CD8-positive, alpha-beta memory T cell (primary cell): ENCODE measurements at places on chromosomes 6 and 20. TPM values are rescaled to one million over a fixed set of nuclear protein-coding genes. Genes with fewer than 3 reads are reported as not detected.

Gene MAN1A1
- 36.9 TPM for total RNA-seq

Gene QKI
- 56.5 TPM for total RNA-seq

Gene TDP2
- total RNA-seq: 49.8 TPM

Gene VSTM2L
- not detected for total RNA-seq

GRCh38 chr6:40152701-40153436 is 218.6 kb upstream of the MOCS1 start:
- DNase-seq: no peak

- no peak for DNase-seq
Observed at GRCh38 chr6:43911354-43912115, 141.5 kb downstream of the VEGFA start.

DNA sequence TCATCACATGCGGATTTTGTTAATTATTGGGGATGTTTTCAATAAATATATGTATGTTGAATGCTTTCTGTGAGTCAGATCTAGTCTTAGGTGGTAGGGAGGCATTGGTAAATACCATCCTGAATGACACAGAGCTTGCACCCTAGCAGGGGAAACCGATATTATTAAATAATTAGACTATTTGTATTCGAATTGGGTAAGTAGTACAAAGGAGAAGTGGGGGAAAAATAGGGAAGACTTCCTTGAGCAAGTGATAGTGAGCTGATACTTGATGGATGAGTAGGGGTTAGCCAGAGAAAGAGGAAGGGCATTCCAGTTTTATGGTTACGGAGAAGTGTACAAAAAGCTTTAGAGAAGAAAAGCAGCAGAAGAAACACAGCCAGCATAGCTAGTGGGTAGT is 1.5 kb downstream of the RIOK1 start:
- DNase-seq: no peak

- DNase-seq: no peak
Observed at GRCh38 chr6:45597424-45597823, 219.7 kb upstream of the SUPT3H start.

- no peak for DNase-seq
Observed at GRCh38 chr6:133394630-133395029, 153.5 kb downstream of the EYA4 start.

DNA sequence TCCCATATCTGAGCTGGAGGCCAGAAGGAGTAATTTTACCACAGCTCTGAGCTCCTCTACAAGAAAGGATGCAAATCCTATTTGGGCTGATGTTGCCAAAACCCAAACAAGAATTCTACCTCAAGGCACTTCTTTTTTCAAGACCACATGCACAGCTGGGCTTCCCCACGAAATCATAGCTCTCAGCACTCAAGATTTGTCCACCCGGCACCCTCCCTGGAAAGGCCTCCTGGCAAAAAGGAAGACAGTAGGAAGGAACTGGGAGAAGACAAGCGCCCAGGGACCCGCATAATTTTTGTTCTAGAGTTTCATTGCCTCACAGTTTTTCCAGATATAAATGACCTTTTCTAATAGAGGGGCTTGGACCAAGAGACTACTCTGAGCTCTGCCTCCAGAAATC is 90.5 kb downstream of the BANF2 start:
- no peak for DNase-seq

- no peak for DNase-seq
Observed at GRCh38 chr6:158799051-158799792, 19.9 kb downstream of the EZR start.

DNA sequence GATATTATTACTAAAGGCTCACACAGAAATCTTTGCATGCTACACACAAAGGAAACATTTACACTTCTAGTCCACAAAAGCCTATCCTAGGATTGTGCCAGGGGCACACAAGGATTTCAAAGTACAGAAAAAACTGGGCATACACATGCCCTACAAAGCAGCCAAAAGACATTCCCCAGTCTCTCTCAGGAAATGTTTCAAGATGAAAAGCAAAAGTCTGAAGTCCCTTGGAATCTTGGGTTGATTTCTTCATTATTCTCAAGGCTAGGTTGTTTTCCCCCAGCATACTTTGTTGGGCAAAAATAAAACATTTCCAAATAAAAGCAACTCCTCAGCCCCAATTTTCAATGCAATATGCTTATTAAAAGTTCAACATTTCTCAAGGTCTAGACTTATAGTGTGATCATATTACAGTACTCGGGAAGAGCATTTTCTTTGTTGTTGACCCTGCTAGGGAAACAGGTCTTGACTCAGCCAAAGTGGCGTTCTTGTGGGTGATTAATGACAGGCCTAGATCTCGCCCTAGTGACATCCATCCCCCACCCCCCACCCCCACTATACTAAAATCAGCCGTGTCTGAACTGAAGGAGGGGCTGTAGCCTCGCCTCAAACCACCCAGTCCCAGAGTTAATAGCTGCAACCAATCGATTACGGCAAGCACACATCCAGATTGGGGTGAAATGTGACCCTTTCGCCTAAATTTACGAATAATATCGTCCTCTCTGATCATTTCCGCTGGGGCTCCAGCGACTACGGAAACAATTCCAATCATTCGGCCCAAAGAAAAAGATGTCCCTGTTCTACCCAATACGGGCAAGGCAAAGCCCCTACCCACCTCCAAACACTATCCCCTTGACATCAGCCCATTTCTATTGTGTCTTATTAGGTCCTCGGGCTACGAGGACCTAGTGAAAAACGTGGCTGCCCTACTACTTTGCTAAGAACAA is 1.4 kb downstream of the AKIRIN2 start:
- peak; percentile 62 for DNase-seq
